Epithelial cell of proximal tubule (primary cell): ENCODE measurements at places on chromosomes 3 and 15. TPM values are rescaled to one million over a fixed set of nuclear protein-coding genes. Genes with fewer than 3 reads are reported as not detected.
A peak's percentile ranks its signal among the peaks of the same experiment; 100 is the strongest.

GRCh38 chr3:161602475-161602874 lies 105.9 kb downstream of the OTOL1 start:
- DNase-seq, result no peak

DNA sequence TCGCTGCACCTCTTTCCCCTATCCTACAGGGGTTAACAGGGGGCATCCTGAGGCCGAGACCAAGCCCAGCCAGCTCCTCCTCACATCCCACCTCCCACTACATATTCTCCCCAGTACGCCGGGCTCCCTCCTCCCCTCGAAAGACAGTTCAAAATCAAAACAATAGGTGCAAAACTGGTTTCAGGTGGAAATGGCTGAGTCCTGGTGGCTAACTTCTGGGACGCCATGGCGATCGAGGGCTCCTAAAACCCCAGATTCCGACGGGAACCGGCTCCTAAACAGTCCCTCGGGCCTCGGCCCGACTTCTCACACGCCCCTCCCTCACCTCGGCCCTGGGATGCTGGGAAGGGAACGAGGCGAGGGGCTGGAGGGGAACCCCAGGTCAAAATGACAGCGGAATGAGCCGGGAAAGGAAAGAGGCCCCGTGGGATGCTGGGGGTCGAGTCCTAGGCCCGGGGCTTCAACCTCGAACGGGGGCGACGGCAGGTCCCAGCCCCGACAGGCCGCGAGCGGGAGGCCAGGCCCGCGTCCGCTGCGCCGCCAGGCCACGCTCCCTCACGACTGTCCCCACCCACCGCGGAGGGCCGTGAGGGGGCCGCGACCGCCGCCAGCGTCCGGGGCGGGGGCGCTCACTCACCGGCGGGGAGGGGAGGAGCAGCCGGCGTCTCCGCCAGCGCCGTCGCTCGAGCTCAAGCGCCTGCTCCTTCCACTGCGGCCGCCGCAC lies 492 bp downstream of the TMCC1 start:
- DNase-seq, result no peak

DNA sequence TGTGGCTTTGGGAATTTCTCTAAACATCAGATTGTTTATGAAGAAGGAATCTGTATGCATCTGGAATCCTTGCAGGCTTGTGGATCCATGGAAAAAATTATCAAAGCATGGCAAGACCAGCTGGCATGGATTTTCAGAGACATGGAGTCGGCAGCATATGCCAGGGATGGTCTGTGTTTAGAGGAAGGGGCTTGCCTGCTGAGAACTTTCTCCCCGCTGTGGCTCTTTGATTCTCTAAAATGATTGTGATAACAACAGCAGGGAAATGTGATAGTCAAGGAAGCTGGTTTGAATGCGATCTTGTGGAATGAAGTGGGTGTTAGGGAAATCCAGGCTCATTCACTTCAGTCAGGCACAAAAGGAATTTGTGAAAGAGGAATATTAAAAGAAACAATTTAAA lies 245.7 kb upstream of the THRB start:
- DNase-seq, result no peak

GRCh38 chr3:99741588-99741987 lies 76.1 kb upstream of the CMSS1 start:
- DNase-seq, result no peak

DNA sequence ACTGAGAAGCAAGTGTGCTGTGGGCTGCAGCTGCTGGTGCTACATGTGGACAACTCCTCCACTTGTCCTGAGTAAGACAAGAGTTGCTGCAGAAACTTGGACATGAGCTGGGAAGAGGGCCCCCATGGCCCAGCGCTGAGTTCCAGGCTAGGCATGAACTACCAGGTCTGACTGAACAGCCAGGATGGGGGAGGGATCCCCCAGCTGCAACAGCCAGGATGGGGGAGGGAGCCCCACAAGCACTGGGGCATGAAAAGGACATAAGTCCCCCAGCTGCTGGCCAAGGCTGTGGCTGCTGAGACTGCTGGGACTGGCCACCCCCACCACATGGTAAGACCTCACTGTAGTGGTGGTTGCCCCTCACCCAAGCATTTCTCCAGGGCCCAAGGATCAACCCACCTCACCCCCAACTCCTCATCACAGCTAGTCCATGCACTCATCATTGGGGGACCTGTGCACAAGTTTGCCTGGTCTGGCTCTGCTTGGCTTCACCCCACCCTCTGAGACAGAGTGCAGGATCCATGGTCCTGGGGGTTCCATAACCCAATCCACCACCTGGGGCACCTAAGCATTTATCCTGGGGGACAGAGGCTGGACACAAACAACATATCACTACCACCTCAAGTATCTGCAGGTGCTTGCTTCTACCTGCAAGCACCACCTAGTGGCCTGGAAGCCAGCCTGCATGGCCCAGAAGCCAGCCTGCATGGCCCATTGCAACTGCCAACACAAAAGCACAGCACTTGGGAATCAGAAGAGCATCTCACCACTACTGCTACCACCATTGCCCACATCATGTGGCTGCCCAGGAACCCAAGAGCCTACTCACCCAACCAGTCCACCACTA lies 84.5 kb upstream of the STT3B start:
- DNase-seq, result no peak

- DNase-seq, result no peak
These were observed 56.9 kb downstream of the AMOTL2 start for GRCh38 chr3:134317106-134317947.

DNA sequence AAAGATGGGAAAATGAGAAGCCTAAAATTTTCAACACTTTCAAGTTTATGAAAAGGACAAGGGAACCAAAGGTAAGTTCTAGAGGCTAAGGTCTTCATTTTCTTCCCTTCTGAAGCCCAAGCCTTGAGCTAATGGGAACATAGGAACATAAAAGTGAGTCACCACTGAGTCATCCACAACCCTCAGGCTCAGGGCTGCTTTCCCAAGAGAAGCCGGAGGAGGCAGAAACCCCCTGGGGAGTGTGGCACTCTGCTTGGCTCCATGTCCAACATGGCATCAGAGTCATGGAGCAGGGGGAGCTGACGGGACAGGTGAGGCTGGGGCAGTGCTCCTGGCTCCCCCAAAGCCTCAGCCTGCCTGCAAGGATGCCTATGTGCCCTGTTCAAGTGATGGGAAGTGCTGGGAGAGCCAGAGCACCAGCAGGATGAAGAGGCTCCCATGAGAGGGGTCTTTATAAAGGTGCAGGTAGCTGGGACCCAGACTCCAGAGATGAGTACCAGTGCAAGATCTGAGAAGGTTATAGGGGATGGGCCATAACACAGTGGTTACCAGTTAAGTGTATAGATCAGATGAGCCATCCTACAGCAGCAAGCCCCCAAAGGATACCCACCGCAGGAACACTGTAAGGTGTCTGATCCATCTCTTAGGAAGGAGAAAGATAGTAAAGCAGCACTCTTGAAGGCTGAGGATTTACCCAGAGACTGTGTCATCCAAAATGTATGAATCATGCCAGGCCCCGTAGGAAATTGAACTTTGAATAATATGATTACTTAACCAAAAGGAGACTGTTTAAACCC lies 31.8 kb upstream of the RYR3 start:
- peak; percentile 86 for DNase-seq

- no peak for DNase-seq
These were observed 689.6 kb downstream of the MECOM start for GRCh38 chr3:168973897-168974296.

GRCh38 chr3:125150525-125151441 lies 61.8 kb downstream of the SLC12A8 start:
- no peak for DNase-seq

DNA sequence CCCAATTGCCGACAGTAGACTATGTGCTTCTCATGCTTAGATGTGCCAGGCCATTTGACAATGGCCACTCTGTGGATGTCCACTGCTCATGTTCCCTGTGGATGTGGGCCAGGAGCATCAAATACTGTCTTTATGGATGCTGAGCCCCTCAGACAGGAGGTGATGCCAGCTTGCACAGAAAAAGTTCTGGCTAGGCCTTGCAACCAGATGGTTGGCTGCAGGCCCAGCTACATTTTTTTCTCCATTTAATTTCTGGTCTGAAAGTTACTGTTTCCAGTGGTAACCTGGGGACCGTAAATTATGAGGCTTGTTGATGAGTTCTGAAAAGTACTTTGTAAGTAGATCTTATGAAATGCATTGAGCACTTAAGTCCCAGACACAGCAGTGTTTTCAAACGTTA lies 228.5 kb downstream of the CHL1 start:
- no peak for DNase-seq

DNA sequence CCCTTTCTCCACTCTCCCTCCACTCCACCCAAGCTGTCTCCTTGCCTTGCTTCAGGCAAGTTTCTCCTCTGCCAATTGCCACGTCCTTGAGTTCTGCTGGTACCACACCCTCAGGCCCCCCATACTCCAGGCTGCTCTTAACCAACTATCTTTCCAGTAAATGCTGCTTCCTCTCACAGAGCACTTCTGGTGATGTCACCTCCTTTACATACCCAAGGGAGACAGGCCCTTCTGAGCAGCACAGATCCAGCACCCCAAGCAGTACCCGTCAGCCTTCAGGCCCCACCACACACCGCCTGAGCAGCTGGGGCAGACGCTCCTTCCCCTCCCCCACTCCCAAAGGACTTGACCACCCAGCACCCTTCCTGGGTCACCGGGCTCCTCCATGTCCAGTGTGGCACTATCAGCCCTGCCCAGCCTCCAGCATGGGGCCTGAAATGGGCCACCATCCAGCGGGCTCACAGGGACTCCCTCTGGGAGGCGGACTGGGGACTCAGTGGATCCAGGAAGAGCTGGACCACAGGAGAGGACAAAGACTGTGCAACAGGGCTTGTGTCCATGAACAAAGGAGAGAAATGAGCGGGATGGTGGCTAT lies 50.2 kb downstream of the KLF15 start:
- DNase-seq, result no peak

DNA sequence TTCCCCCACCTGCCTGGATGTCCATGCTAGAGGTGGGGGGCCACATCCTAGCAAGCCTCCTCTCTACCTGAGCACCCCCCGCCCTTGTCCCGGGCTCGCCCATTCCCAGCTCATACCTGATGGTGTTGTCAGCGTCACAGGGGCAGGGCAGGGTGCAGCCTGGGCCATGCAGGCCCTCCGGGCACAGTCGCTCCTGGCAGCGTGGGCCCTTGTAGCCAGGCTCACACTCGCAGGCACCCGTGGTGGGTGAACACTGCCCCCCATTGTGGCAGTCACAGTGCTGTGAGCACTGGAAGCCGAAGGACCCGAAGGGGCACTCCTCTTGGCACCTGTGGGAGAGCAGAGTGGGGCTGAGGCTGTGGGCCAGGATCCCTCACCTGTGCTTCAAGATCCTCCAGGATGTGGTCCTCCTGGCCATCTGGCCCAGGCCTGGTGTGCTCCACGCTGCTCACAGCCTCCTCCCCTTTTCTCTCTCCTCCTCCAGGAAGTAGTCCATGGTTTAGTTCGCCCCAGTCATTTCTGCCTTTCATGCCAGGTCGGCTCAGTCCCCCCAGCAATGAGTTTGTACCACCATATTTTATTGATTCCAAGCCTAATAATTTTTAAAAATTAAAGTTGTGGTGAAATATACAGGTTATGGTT lies 95.6 kb downstream of the RAB11A start:
- DNase-seq, result no peak

DNA sequence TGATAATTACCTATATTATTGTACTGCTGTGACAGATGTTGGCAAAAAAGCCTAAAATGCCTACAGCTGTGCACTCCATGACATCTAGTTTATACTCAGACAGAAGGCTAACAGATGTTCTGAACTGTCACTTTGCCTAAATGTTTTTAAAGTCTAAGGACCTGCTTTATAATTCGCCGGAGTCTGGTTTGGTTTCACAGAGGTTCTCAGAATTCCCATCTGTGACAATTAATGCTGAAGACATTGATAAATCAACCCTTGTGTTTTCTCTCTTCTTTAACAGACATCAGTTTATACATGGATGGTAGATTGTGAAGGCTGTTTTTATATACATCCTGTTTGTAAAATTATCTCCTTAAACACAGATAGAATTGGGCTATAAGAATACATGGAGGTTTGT lies 19.8 kb upstream of the SOX2 start:
- DNase-seq, result no peak

DNA sequence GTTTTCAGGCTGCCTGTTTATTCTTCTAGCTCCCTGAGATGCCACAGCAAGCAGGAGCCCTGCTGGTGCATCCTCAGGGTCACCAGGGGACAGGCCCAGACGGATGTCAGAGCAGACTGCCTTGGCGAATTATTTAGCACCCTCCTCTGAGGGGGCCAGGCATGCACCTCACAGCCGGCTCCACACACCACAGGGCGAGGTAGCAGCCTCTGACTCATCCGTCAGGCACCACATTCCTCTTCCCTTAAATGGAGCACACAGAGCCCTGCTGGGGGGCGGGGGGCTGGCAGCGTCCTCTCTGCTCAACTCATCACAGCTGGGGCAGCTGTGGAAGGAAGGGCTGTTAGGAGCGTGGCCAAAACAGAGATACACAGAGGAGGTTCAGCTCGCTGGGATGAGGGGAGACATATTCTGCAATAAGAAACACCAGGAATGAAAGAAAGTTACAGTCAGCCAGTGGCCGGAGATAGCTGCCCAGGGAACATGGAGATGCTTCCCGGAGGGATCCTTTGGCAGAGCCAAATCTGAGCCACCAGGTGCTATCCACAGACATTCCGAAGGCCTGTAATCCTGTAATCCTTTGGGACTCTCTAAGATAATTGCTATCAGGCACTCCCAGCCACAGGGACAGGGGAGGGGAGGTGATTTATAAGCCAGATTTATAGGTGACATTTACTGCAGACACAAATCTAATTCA lies 13.9 kb upstream of the PRICKLE2 start:
- DNase-seq, result no peak

DNA sequence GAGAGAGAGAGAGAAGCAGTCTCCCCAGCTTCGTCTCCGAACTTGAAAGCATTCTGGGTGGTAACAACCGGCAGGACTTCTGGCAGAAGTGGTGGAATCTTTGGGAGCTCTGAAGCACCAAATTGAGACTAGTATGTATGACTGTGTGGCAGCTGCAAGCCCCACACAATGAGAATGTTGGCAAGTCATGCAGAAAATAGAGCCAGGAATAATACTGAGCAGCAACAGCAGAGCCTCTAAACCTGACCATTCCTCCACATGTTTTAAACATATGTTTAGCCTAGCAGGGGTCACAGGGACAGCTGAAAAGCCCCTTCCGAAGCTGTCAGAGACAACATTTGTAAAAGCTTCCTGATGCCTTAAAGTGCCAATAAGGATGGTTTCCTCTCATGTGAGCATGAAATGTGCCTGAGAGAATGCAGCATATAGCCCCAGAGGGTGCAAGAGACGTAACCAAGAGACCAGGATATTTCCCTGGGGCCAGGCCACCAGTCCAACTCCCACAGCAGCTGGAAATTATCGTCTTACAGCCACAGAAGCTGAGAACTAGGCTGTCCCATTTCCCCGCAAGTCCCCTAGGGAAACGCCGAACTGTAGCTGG lies 178.6 kb upstream of the CCDC54 start:
- no peak for DNase-seq

Gene CX3CR1
- not detected in 2 replicates for total RNA-seq

Gene EAF2
- total RNA-seq, result 2.9 and 3.0 TPM in 2 replicates

Gene ITIH1
- not detected in 2 replicates for total RNA-seq

Gene SLC4A7
- total RNA-seq, result 36.0 and 74.0 TPM in 2 replicates

Gene UROC1
- total RNA-seq, result not detected in 2 replicates

Gene IQSEC1
- total RNA-seq, result 6.4 and 8.8 TPM in 2 replicates

Gene CCR5
- total RNA-seq, result not detected in 2 replicates

Gene FSD2
- total RNA-seq, result not detected in 2 replicates

Gene C3orf49
- not detected in 2 replicates for total RNA-seq
